ENCODE measurements at places on chromosomes 16 and 17.

DNA sequence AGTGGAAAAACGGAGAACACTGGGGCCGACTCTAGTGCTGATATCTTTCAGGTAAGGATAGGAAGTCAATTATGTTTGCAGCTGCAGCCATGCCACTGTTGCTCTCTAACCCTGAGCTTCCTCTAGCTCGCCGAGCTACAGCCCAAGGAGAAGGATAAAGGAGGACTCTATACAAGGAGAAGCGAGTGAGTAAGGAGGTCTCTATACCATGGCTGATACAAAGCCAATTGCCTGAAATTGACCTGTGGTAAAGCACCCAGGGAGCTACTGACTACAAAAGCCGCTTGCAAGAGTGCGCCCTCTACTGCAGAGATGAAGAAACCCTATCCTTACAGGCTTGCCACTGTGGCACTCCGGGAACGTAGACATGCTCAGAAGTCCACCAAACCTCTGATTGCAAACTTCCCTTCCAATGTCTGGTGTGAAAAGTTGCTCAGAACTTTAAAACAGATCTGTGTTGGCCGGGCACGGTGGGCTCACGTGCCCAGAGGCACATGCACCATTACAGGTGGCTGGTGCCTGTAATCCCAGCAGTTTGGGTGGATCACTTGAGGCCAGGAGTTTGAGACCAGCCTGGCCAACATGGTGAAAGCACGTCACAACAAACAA lies 10.8 kb upstream of the SLC46A1 start:
- no peak overlapping the region for H3K27ac ChIP-seq
- DNase-seq = peak; percentile 40
- peaks cover 3% of the 10 kb centered on the region for H3K36me3 ChIP-seq
- peaks cover 5% of the 10 kb centered on the region for H3K4me1 ChIP-seq
- no peak overlapping the region for H3K4me3 ChIP-seq

DNA sequence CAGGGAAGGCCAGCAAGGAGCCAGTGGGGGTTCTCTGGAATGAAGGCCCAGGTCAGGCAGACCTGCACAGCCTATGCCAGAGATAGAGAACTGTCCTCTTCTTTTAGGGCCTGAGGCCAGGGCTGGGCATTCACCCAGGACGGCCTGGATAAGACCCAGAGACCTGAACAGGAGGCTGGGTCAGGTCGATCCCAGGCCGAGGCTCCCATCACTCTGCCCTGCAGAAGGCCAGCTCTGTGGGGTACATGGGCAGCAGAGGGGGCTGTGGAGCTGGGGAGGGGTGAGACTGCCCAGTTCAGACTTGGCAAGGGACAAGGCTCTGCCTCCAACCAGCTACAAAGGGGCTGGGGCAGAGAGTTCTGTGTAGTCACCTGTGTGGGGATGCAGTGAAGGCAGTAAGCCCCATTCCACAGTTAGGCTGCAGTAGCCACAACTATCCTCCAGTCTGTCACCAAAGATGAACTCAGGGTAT lies 14.6 kb downstream of the HSD11B2 start:
- H3K27me3 ChIP-seq = no peaks in the 10 kb centered on the region
- H3K4me1 ChIP-seq = peaks cover 34% of the 10 kb centered on the region

DNA sequence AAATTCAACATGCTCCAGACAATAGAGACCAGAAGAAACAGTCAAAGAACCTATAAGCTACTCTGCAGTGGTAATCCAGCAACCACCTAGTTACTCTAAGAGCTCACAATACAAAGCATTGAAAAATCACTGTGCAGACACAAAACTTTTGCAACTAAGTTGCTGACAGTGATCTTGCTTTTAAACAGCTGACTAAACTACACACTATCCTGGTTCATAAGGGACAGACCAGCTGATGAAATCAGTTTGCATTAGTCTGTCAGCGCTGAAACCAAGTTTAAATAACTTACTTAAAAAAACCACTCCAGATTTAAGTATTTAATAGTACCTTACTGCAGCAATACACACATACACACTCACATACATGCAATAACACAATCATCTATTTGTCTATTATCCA lies 4.6 kb downstream of the VEZF1 start:
- H3K36me3 ChIP-seq = peaks cover 57% of the 10 kb centered on the region
- DNase-seq = no peak

GRCh38 chr17:2849327-2849670 lies 53.1 kb downstream of the RAP1GAP2 start:
- no peak for DNase-seq
- peaks cover 31% of the 10 kb centered on the region for H3K4me1 ChIP-seq
- H3K4me3 ChIP-seq = no peak overlapping the region
- no peak overlapping the region for H3K27ac ChIP-seq
- peaks cover 21% of the 10 kb centered on the region for H3K36me3 ChIP-seq
- H3K27me3 ChIP-seq = no peaks in the 10 kb centered on the region

DNA sequence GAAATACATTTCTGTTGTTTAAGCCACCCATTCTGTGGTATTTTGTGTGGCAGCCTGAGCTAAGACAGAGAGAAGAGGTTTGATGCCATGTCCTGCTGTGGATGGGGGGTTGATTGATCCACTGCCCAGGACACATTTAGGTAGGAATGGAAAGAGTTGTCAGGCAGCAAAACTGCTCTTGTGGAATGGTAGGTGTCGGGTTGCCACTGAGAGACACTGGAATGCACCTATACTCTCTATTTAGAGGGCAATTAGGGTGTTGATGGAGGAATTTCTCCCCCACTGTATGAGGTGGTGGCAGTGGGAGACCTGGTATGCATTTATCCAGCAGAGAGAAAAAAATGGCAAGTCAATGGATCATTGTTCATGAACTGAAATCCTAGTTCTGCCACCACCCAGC lies 30.9 kb downstream of the CBLN1 start:
- H3K36me3 ChIP-seq = no peaks in the 10 kb centered on the region
- peaks cover 8% of the 10 kb centered on the region for H3K27me3 ChIP-seq
- no peak overlapping the region for H3K4me3 ChIP-seq
- no peak for DNase-seq
- no peaks in the 10 kb centered on the region for H3K4me1 ChIP-seq
- H3K27ac ChIP-seq = no peak overlapping the region

DNA sequence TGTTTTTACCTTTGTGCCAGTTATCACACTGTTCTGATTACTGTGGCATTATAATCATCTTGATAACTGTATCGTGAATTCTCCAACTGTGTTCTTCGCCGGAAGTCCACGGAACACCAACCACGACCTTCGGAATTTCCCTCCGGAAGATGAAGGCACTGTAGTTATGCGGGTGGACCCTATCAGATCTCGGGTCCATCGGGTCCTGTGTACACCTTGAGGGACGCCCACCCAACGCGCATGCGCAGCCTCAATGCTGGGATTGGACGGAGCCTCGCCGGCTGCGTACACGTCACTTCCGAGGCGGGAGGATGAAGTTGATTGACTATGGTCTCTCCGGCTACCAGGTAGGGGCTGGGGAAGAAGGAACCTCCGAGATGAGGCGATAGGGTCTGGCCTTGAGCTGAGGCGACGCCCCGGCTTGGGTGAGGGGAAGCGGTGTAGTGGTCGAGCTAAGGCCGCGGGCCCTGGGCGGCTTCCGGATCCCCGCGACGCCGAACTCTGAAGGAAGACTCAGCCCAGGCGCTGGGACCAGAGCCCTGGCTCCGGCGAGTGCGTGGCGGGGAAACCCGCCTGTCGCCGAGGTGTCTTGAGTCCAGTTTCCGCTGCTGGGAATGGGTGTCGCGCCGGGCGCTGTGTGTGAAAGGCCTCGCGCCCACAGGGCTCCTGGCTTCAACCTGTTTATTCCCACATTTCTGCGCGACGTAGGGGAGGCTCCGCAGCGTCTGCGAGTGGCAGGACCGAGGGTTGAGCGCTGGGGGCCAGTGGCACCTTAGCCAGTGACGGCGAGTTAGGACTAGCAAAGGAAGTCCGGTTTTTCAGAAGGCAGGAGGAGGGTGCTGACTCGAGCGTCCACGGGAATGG lies at the start of gene DHRS7B:
TSS of gene DHRS7B (plus strand) at position 320 of the 864 bp plus-strand sequence. CDS start at position 328, 8 bp downstream.
- H3K27me3 ChIP-seq = no peaks in the 10 kb centered on the region
- peak within 1 kb of the TSS; percentile 93 for H3K27ac ChIP-seq
- DNase-seq = peak; percentile 95

DNA sequence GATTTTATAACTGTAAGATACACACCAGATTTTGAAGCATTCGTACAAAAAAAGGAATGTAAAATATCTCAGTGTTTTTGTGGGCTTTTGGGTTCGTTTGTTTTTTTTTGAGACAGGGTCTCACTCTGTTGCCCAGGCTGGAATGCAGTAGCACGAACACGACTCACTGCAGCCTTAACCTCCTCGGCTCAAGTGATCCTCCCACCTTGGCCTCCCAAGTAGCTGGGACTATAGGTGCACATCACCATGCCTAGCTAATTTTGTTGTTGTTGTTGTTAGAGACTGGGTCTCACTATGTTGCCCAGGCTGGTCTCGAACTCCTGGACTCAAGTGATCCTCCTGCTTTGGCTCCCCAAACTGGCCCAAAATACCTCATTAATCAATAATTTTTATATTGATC lies 15.9 kb downstream of the STAT5B start:
- no peak overlapping the region for H3K4me3 ChIP-seq
- no peaks in the 10 kb centered on the region for H3K27me3 ChIP-seq
- peaks cover 13% of the 10 kb centered on the region for H3K4me1 ChIP-seq
- peak overlapping the region; percentile 41 for H3K27ac ChIP-seq
- DNase-seq = no peak

- H3K27me3 ChIP-seq = no peaks in the 10 kb centered on the region
- no peak for DNase-seq
- H3K4me1 ChIP-seq = no peaks in the 10 kb centered on the region
- no peaks in the 10 kb centered on the region for H3K36me3 ChIP-seq
- H3K4me3 ChIP-seq = no peak overlapping the region
Measured at GRCh38 chr16:10828851-10829366, 10.3 kb upstream of the TVP23A start.

GRCh38 chr17:44132275-44132821 lies 8.9 kb upstream of the HDAC5 start:
- H3K27me3 ChIP-seq = peaks cover 6% of the 10 kb centered on the region
- no peaks in the 10 kb centered on the region for H3K4me1 ChIP-seq
- no peaks in the 10 kb centered on the region for H3K36me3 ChIP-seq
- peak overlapping the region; percentile 27 for H3K27ac ChIP-seq

DNA sequence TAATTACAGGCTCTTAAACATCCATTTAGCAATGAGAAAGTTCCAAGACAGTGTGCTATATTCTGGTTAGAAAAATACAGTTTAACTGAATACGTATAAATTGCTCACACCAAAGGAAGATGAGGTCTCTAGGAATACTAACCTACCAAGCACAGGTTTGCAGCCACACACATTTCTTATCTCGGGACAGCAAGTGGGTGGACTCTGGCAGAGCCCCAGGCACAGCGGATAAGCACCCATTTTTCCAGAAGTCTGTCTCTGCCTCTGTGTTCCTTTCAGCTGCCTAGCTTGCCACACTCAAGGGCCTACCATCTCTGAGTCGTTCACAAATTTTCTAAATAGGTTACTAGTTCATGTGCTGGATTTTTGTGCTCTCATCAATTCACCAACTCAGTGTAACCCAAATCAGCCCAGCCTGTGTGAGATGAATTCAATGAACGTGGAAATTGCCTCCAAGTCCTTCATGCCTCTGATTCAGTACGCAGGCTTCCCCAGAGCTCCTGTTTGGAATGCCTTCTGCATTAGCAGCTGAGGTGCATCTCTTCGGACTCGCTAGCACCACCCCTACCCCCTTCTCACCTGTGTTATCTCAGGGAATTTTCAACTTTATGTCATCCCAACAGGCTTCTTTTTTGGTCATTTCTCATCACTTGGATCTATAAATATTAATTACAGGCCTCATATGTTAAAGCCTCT lies 581.0 kb upstream of the CDH11 start:
- H3K4me3 ChIP-seq = no peak overlapping the region
- H3K4me1 ChIP-seq = no peaks in the 10 kb centered on the region
- no peak for DNase-seq

DNA sequence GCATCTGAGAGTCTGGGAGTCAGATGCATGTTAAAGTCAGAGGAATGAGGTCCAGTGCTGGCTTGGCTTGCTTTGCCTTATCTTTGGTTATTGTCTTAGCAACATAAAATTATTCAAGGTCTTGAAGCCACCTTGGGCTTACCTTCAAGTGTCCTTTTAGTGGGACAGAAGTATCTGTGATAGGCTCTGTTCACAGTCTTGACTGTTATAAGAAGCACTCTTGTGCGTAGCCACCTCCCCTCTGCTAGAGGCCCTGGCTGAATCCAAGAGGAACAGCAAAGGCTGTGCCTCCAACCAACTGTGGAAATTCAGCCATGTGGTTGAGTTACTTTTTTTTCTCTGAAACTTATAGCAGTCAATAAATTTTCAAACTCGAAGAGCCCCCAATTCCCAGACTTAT lies 8.6 kb upstream of the MAP3K3 start:
- H3K36me3 ChIP-seq = peaks cover 5% of the 10 kb centered on the region
- H3K4me3 ChIP-seq = no peak overlapping the region
- no peak overlapping the region for H3K27ac ChIP-seq

- no peaks in the 10 kb centered on the region for H3K27me3 ChIP-seq
- no peak for DNase-seq
Measured at GRCh38 chr17:49610883-49611584, 35.4 kb downstream of the NXPH3 start.

Measured in effector memory CD8-positive, alpha-beta T cell (primary cell).